ENCODE measurements at places on chromosomes 6 and 20.
A peak's percentile ranks its signal among the peaks of the same experiment; 100 is the strongest.

DNA sequence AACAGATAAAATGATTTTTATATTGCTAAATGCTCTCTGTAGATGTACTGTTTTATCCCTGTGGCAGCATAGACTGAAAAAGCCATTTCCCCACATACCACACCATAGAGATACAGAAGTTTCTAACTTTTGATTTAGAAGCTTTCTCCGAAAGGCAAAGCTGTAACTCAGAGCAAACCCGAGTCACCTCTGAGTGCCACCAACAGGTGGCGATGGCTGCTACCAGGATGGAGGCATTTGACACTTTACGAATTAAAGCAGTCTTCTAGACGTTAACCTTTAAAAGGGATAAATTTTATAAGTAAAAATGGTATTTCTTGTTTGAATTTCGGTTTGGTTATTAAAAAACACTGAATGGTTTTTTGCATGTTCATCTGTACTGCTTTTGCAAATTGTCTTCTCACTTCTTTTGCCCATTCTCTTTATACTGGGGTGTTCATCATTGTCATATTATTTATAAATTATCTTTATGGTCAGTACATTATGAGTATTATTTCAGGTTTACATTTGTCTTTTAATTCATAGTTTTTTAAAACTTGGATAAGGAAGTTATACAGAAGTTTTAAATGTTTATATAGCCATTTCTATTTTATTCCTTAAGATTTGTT is 201.0 kb upstream of the CEP162 start:
- H3K27ac ChIP-seq, result no peak overlapping the region
- DNase-seq, result peak; percentile 11
- H3K4me3 ChIP-seq, result no peak overlapping the region
- H3K27me3 ChIP-seq, result peaks cover 10% of the 10 kb centered on the region
- H3K4me1 ChIP-seq, result no peaks in the 10 kb centered on the region
- H3K36me3 ChIP-seq, result no peaks in the 10 kb centered on the region

DNA sequence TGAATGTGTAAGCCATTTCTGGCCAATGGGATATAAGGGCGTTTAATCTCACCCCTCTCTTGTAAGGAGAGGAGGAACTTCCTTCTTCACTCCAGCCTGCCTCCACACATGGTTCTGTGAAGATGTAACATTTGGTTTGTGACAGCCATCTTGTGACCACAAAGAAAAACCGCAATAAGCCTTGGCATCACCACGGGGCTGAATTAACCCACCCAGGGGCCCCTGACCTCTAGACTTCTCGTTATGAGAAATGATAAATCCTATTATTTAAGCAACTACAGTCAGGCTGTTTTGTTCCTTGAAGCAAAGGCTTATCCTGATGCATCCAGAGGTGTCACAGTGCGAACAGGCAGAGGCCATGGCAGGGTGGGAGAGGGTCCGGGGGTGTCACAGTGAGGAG is 139.7 kb downstream of the CDC5L start:
- H3K27me3 ChIP-seq, result peaks cover 3% of the 10 kb centered on the region
- no peak for DNase-seq
- H3K4me1 ChIP-seq, result no peaks in the 10 kb centered on the region
- H3K27ac ChIP-seq, result no peak overlapping the region

DNA sequence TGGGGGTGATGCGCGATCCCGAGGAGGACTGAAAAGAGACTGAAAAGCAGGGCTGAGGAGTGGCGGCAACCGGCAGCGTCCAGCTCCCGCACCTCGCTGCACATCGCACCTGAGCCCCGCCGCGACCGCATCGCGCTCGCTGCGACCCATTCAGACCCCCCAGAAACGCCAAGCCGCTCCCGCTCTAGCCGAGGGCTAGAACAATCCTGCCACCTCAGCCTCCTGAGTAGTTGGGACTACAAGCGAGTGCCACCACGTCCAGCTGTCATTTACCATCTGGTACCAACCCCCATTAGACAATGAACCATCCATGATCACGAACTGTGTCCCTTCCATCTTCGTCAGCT is 33.2 kb downstream of the HLA-A start:
- DNase-seq, result no peak
- no peak overlapping the region for H3K4me3 ChIP-seq
- H3K27me3 ChIP-seq, result peaks cover 5% of the 10 kb centered on the region
- no peak overlapping the region for H3K27ac ChIP-seq
- H3K36me3 ChIP-seq, result no peaks in the 10 kb centered on the region

GRCh38 chr6:150254770-150255169 is 111.9 kb downstream of the PPP1R14C start:
- no peaks in the 10 kb centered on the region for H3K36me3 ChIP-seq
- no peaks in the 10 kb centered on the region for H3K27me3 ChIP-seq
- no peak for DNase-seq
- H3K4me1 ChIP-seq, result no peaks in the 10 kb centered on the region

- no peaks in the 10 kb centered on the region for H3K4me1 ChIP-seq
- H3K27ac ChIP-seq, result no peak overlapping the region
- H3K27me3 ChIP-seq, result no peaks in the 10 kb centered on the region
- H3K4me3 ChIP-seq, result no peak overlapping the region
- DNase-seq, result no peak
These were observed 151.6 kb downstream of the BACH2 start for GRCh38 chr6:90144928-90145555.

DNA sequence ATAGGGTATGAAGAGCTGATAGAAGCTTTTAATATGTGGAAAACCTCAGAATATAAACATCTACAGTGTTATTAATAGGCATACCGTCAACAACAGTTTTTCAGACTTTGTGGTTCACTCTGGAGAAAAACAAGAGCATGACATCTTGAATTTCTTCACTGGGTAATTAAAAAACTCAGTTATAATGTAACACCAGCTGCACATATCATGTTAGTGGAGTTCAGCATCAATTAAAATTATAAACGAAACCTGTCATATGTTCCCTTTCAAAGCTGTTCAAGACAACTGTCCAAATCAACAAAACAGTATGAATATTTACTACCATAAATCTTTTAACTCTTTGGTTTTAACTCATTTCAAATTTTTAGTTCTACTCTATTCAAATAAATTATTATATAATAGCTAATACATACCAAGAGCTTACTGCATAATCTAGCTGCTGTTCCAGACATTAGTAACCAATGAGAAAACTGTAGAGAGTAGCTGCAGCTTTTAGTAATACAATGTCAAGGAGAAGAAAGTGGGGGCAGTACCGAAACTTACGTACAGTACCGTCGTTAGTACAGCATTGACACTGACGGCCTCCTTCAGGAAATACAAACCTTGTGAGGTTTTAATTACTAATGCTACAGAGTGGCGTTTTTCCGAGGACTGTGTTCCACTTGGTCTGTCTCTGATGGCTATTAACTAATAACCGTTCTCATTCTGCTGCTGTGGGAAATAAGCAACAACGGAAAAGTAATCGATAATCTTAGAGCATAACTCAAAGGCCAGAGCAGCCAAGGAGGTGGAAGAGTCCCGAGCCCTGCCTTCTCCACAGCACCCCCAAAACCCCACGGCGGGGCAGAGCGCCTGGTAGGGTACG is 532 bp upstream of the PM20D2 start:
- H3K4me1 ChIP-seq, result peaks cover 30% of the 10 kb centered on the region
- peak overlapping the region; percentile 84 for H3K4me3 ChIP-seq
- H3K36me3 ChIP-seq, result no peaks in the 10 kb centered on the region
- no peaks in the 10 kb centered on the region for H3K27me3 ChIP-seq
- no peak for DNase-seq

GRCh38 chr20:16488616-16489015 is 84.6 kb downstream of the KIF16B start:
- no peaks in the 10 kb centered on the region for H3K4me1 ChIP-seq
- no peak overlapping the region for H3K27ac ChIP-seq
- no peak for DNase-seq

GRCh38 chr20:2151858-2152281 is 50.2 kb downstream of the STK35 start:
- no peaks in the 10 kb centered on the region for H3K36me3 ChIP-seq
- no peak overlapping the region for H3K27ac ChIP-seq
- H3K27me3 ChIP-seq, result no peaks in the 10 kb centered on the region
- DNase-seq, result no peak
- no peak overlapping the region for H3K4me3 ChIP-seq

DNA sequence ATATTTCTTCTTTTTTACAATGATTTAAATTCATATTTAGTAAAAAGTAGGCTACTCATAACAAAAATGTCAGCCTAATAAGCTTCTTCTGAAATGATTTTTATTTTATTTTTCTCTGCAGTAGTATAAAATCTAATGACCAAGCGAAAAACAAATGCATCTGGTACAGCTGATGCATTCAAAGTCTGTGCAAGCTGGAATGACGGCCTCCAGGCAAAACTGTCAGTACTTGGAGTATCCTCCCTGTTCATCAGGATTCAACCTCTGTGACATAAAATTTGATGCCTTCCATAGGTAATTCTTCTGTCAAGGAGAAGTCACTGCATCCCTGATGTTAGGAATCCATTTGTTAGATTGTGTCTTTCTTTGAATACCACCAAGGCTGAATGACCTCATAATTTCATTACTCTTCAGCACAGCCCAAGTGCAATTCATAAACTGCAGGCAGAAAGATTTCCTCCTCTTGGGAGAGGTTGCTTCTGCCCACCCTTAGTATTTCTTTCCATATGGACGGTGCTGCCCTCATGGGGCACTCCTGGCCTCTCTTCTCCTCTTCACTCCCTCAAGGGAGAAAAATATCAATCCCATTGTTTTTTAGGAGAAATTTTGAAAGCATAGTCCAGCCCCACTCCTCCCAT is 146.4 kb upstream of the STXBP5 start:
- H3K36me3 ChIP-seq, result no peaks in the 10 kb centered on the region
- no peak for DNase-seq
- H3K4me3 ChIP-seq, result no peak overlapping the region
- no peaks in the 10 kb centered on the region for H3K27me3 ChIP-seq
- H3K27ac ChIP-seq, result no peak overlapping the region
- H3K4me1 ChIP-seq, result no peaks in the 10 kb centered on the region

GRCh38 chr6:139109558-139109957 is 25.3 kb upstream of the HECA start:
- DNase-seq, result no peak
- H3K36me3 ChIP-seq, result no peaks in the 10 kb centered on the region
- H3K27me3 ChIP-seq, result no peaks in the 10 kb centered on the region
- H3K27ac ChIP-seq, result no peak overlapping the region
- H3K4me1 ChIP-seq, result no peaks in the 10 kb centered on the region
- H3K4me3 ChIP-seq, result no peak overlapping the region

DNA sequence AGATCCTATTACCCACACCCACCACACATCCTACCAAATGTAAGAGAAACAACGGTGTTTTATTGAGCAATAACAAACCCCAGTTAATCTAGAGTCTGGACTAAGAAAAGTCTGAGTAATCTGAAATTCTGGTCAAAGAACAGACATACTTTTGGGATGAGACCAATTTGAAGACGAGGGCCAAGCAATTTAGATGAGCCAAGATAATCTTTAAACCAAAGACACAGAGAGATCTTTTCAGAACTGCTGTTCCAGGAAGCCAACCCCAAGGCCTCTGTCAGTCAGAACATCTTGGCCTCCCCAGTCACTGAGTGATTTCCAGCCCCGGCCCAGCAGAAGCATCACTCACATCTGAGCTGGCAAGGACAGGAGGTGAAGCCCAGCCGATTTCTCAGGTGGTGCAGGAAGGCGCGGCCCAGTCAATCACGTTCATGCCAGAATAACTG is 118.5 kb upstream of the SYNDIG1 start:
- no peaks in the 10 kb centered on the region for H3K27me3 ChIP-seq
- H3K4me1 ChIP-seq, result no peaks in the 10 kb centered on the region
- DNase-seq, result no peak
- H3K27ac ChIP-seq, result no peak overlapping the region
- H3K36me3 ChIP-seq, result no peaks in the 10 kb centered on the region

GRCh38 chr6:139134064-139134395 is 850 bp upstream of the HECA start:
- no peak for DNase-seq
- H3K4me3 ChIP-seq, result no peak overlapping the region
- H3K27ac ChIP-seq, result peak overlapping the region; percentile 97
- H3K36me3 ChIP-seq, result no peaks in the 10 kb centered on the region
- peaks cover 10% of the 10 kb centered on the region for H3K4me1 ChIP-seq

DNA sequence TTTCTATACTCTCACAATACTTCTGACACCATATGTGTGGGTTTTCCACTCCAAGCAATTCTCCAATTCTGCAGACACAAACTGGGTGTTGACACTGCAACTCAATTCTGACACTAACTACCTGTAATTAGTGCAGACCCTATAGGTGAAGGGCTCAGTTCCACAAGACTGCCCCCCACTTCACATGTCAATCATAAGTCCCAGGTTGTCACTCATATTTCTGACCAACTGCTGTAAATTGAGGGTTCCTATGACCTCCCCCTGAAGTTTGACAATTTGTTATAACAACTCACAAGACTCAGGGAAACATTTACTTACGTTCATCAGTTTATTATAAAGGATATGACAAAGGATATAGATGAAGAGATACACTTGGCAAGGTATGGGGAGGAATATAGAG is 18.3 kb downstream of the GPX6 start:
- H3K4me3 ChIP-seq, result no peak overlapping the region
- H3K4me1 ChIP-seq, result no peaks in the 10 kb centered on the region
- H3K27me3 ChIP-seq, result peaks cover 21% of the 10 kb centered on the region

DNA sequence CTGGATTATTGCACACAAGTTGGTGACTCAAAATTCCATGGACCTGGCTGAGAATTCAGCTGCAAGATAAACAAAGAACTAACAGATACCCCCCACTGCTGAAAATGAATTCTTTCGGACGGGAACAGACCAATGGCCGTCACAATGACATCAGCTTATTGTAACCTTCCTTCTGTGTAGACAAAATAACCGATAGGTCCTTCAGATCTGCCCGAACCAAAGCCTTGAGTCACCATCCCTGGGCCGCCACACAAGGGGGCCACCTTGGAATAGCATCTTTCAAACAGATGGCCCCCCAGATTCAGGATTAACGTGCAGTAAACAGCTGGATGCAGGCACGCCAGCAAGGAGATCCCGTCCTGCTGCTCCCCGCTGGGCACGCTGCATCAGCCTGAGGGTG is 214.0 kb upstream of the EXOC2 start:
- H3K36me3 ChIP-seq, result no peaks in the 10 kb centered on the region
- H3K27me3 ChIP-seq, result peaks cover 7% of the 10 kb centered on the region
- H3K4me3 ChIP-seq, result no peak overlapping the region
- H3K4me1 ChIP-seq, result peaks cover 4% of the 10 kb centered on the region
- no peak for DNase-seq

GRCh38 chr20:43821795-43822194 is 92.9 kb upstream of the TOX2 start:
- H3K27ac ChIP-seq, result no peak overlapping the region
- no peaks in the 10 kb centered on the region for H3K36me3 ChIP-seq
- DNase-seq, result no peak
- no peak overlapping the region for H3K4me3 ChIP-seq
- H3K4me1 ChIP-seq, result no peaks in the 10 kb centered on the region
- H3K27me3 ChIP-seq, result no peaks in the 10 kb centered on the region

GRCh38 chr6:24692003-24692402 is 25.1 kb downstream of the ACOT13 start:
- H3K36me3 ChIP-seq, result no peaks in the 10 kb centered on the region
- no peak for DNase-seq
- H3K27me3 ChIP-seq, result no peaks in the 10 kb centered on the region
- no peak overlapping the region for H3K27ac ChIP-seq
- no peaks in the 10 kb centered on the region for H3K4me1 ChIP-seq
- no peak overlapping the region for H3K4me3 ChIP-seq

- H3K27ac ChIP-seq, result no peak overlapping the region
- H3K4me1 ChIP-seq, result no peaks in the 10 kb centered on the region
- H3K27me3 ChIP-seq, result no peaks in the 10 kb centered on the region
- no peaks in the 10 kb centered on the region for H3K36me3 ChIP-seq
These were observed 167.2 kb downstream of the TTLL2 start for GRCh38 chr6:167492100-167492449.
